ENCODE measurements at places on chromosomes 7 and 10.

DNA sequence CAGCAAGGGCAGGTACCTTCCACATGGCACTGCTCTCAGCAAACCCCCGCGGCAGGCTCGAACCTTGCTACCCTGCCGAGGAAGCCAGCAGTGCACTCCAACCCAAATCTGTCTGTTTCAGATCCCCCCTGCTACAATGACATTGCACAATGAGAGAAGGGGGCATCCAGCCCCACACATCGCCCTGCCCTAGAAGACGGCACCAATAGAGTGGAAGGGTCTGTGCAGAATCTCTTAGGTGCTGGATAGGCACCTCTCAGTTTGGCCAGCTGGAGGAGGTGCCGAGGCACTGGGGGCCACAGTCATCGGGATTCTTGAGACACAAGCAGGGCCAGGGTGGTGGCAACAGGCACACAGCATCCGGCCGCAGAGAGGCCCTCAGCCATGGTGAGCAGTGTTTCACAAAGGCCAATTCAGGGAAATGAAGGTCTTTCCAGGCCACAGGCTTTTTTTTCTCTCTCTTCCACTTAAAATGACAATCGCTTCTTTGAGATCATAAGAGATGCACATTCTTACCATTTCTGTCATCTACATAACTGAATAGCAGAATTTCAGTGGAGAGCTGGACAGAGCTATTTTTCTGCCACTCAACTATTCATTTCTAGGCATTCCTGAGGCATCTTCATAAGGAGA is 281.3 kb downstream of the TNS3 start:
- no peak for DNase-seq

DNA sequence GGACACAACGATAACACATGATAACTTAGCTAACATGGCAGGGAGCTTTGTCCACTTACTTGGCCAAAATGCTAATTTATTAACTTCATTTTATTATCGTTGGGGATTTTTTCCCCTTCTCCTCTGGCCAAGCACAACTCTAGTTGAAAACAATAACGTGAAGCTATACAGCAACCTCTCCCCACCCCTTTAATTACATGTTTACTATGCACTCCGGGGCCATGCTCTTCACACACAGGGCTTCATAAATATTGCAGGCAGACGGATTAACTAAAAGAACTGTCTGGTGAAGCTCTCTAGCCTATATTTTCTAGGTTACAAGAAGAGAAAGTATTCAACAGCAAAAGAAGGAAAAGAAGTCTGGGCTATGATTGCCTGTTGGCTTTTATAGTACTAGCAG is 51.7 kb downstream of the XRCC2 start:
- no peak for DNase-seq

DNA sequence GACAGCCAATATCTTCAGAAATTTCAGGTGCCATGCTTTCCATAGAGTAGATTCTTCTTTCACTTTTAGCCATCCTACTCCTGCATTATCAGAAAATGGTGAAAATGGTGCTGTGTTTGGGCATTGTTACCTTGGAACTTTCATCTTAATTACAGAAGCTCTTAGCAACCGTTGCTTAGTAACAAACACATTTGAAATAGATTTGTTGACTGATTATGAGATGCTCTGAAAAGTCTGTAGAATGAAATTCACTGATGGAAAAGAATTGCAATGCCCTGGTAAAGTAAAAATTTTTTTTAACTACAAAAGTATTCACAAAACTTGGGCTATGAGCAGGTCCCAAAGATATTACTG is 249.3 kb upstream of the NEBL start:
- no peak for DNase-seq

GRCh38 chr7:101128040-101128834 is 1.3 kb downstream of the SERPINE1 start:
- no peak for DNase-seq

- DNase-seq = no peak
Observed at GRCh38 chr7:112143136-112143535, 63.1 kb downstream of the DOCK4 start.

DNA sequence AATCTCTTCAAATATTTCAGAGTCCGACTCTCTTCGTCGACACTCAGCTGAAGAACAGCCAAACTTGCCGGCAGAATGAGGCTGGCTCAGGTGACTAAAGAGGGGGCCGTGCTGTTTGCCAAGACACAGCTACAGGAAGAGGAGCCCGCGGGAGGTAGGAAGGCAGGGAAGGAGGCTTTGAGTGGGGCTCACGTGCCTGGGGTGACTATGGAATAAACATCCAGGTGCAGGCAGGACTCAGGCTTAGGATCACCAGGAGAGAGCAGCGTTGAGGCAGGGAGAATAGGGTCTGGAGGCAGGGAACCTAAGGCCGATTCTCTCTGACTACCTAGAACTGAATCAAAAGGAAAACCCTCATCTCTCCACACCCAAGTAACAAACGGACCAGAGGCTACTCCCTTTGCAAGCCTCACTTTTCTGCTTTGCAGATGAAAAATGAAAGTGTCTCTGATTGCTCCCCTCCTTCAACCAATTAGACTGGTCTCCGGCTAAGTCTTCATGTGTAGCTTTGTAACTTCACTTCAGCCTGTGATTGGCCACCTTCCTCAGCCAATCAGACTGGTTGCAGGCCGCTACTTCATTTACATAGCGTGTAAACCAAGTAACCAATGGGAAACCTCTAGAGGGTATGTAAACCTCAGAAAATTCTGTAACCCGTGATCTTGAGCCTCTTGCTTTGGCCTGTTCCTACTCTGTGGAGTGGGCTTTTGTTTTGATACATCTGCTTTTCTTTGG is 19.7 kb upstream of the BNIP3 start:
- DNase-seq = no peak

GRCh38 chr7:25456467-25457171 is 228.3 kb upstream of the NPVF start:
- DNase-seq = no peak

DNA sequence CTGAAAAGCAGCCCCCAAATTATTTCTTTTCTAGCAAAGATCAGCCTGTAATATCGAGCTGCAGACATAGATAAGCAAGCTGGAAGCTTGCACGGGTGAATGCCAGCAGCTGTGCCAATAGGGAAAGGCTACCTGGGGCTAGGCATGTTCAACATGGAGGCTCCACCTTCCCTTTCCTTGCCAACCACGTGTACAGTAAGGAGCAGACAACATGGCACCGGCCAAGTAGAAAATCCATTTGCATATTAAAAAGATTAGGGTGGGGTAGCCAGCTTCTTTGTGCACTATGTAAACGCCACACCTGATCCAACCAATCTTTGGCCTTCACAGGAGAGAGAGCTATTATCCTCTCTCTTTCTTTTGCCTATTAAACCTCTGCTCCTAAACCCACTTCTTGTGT is 56.7 kb upstream of the SEPHS1 start:
- DNase-seq = no peak

DNA sequence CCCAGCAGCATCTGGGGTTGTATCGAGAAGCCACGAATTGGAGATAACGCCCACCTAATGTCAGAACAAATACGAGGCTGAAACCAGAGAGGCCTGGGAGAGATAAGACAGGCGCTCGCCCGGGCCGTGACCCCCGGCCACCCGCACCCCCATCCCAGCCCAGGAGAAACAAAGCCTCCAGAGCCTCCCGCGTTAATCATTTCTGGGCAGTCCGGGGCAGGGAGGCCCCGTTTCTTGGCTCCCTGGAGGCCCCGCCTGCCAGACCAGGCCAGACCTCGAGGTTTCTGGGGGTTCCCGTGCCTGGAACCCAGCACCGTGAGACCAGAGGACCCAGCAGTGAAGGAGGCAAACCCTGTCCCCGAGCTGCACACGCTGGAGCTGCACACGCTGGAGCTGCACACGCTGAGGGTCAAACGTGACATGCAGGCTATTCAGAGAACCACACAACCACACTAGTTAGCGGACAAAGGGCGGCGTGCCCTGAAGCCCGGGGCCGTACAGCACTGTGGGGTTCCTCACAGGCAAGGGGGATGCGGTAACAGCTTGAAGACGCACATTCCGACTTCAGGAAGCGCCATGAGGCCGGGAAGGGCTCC is 53.4 kb downstream of the FOXL3 start:
- no peak for DNase-seq

- DNase-seq = no peak
Observed at GRCh38 chr7:106795877-106796231, 69.2 kb upstream of the PIK3CG start.

DNA sequence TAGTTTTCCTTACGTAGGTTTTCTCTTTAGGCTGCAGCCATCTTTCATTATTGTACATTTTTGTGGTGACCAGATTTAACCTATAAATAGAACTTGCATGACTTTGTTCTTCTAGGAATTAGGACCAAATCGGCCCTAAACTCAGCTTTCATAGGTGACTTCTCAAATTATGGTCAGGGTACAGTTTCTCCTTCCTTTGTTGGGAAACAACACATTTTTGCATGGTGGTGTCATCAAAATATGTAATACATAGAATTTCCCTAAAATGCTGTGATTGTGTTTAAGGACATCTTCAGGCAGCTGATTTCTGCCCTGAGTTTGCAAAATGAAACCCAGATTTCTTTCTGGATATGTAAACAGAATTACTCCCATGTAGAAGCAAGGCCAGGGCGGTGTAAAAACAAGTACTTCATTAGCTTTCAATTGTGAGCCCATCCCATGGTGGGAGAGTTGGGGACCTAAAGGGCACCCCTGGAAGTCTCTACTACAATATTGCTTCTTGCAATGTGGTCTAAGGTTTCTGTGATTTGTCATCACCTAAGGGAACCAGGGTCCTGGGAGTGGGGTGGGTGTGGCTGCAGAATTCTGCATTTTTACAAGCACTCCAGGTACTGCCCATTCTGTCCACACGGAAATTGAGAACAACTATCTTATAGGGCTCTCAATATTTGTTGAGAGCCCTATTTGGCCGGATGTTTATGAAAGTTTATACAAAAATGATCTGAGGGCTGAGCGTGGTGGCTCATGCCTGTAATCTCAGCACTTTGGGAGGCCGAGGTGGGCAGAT is 121.0 kb upstream of the FAM171A1 start:
- DNase-seq = no peak

DNA sequence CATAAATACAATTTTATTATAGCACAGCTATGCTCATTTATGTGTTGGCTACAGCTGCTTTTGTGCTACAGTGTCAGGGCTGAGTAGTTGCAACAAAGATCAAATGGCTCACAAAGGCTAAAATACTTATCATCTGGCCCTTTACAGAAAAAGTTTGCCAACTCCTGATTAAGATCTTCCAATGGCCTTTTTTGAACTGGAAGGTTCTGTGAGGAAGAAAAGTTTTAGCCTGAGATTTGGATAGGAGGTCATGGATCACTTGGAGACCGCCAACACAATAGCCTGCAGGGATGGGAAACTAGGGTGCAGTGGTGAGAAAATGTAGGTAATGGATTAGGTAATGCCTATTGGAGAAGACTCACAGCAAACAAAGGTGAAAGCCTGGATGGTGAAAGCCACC is 169.8 kb downstream of the NOC3L start:
- DNase-seq = no peak

Data from stimulated activated CD4-positive, alpha-beta T cell treated with anti-CD3 and anti-CD28 coated beads, Interleukin-15, amount 100 ng/mL, for 24 hours (primary cell).